NCI-H774 (cell line): ENCODE measurements at places on chromosomes 2 and 18.

- no peak for DNase-seq
Measured at GRCh38 chr18:77969972-77970371, 720.3 kb downstream of the GALR1 start.

DNA sequence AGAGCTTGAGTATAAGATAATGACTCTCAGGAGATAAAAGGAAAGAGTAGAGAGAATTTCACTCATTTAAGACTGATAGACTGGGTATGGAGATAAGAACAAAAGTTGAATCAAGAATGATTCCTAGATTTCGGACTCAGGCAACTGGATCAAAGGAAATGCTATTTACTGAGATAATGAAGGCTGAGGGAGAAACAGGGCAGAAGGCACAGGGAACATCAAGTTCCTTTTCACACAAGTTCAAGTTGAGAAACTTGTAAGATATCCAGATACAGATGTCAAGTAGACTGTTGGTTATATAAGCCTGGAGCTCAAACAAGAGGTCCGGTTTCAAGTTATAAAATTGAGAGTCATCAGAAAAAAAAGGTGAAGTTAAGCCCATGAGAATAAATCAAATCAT is 360.8 kb downstream of the TNS1 start:
- DNase-seq, result no peak

- DNase-seq, result no peak
Measured at GRCh38 chr2:20687260-20687832, 20.4 kb downstream of the GDF7 start.

DNA sequence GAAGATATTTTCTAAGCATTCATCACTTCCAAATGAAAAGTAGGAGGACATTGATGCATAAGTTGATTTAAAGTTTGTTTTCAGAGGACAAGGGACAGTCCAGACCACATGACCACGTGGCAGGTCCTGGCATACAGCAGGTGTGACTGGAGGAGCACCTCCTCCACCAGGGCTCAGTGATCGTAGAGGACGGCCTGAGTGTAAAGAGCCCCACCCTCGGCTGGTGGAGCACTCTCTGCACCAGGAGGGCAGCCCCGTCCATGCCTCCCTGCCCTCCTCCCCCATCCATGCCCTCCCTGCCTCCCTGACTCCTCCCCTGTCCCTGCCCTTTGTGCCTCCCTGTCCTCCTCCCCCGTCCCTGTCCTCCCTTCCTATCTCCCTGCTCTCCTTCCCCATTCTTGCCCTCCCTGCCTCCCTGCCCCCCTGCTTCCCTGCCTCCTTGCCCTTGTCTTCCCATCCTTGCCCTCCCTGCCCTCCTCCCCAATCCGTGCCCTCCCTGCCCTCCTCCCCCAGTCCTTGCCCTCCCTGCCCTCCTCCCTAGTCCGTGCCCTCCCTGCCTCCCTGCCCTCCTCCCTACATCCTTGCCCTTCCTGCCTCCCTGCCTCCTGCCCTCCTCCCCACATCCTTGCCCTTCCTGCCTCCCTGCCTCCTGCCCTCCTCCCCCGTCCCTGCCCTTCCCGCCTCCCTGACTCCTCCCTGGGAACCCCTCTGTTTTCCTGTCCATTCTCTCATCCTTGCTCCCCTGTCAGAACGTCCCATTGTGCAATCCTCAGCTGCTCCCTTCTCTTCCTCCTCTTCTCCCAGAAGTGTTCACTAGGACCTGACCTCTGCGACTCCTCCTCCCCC is 47.9 kb downstream of the ANKMY1 start:
- DNase-seq, result no peak

- no peak for DNase-seq
Measured at GRCh38 chr2:188519136-188519535, 227.5 kb downstream of the GULP1 start.

DNA sequence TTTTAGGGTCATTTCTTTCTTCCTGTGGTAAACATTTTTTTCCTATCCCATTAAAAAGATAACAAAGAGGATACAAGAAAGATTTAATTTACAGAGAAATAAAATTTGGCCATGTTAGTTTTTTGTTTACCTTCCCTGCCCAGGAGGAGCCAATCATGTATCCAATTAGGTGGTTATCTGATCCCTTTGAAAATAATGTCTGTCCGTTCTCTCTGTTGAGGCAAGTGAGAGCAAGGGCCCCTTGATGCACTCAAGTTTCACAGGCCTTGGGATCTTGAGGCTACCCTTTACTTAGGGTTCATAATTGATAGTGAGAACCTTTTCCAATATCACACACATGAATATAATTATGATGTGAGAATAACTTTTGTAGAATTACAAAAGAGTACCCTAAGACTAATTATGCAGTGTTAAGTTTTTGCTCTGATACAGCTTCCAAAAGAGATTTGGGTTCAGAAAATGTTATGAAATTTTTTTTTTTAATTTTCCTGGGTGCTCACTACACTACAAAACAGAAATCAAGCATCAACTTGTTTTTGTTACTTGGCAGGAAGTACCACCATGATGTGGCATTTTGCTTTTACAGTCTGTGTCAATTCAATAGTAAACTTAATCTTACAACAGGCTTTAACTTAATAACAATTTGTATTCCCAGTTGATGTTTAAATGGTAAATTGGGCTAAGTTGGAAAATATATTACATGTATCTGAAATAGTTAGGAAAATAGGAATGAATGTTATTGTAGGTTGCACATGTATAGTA is 42.0 kb downstream of the AFTPH start:
- no peak for DNase-seq

GRCh38 chr18:46433121-46433826 is 223.7 kb downstream of the LOXHD1 start:
- no peak for DNase-seq

GRCh38 chr2:128250229-128251025 is 68.2 kb downstream of the HS6ST1 start:
- DNase-seq, result no peak

GRCh38 chr2:38465789-38466127 is 88.7 kb upstream of the ATL2 start:
- no peak for DNase-seq

DNA sequence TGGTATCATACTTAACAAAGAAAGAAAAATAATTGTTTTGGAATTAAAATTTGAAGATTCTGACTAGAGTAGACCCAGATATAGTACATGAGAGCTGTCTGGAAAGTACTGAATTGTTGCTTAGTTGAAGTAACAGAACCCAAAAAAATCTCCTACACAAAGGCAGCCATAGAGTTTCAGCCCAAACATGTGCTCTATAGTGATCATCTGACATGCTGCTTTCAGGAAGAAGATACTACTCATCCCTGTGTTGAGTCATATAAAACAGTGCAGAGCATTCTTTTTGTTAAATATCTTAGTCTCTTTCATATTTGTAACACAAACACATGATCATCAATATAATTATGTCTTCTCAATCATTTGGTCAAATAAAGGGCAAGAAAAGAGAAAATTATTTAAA is 84.8 kb upstream of the PTPRM start:
- no peak for DNase-seq

DNA sequence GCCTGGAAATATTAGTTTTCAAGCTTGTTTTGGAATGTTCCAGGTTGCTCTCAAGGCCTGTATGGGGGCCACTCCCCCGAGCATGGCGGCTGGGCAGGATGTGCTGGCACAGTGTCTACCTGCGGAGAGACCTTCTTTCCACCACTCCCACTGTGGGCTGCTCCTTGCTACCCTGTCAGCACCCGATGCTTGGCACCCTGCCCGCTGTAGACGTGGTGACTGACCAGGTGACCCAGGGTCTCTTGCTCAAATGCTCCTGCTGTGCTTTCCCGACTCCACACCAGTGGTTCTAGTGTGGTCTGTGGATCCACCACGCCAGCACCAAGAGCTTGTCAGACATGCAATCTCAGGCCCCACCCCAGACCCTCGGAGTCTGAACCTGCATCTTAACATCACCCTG is 213.3 kb downstream of the SH3BP4 start:
- no peak for DNase-seq

- no peak for DNase-seq
Measured at GRCh38 chr2:69789772-69790600, 39.5 kb upstream of the GMCL1 start.

GRCh38 chr2:3522961-3523421 is 3.7 kb upstream of the ADI1 start:
- DNase-seq, result no peak
